ENCODE measurements at places on chromosomes 7 and 10. TPM values are rescaled to one million over a fixed set of nuclear protein-coding genes. Genes with fewer than 3 reads are reported as not detected.

Gene ZNF138
- 3.7 TPM for total RNA-seq

Gene PNLIPRP1
- not detected for total RNA-seq

Gene STEAP1B
- 0.63 TPM for total RNA-seq

Gene AP1S1
- total RNA-seq, result 187 TPM

Gene PDZD8
- total RNA-seq, result 14.4 TPM

Gene JCAD
- total RNA-seq, result 0.35 TPM

Gene OR2A12
- not detected for total RNA-seq

Gene SFRP4
- not detected for total RNA-seq

All from airway epithelial cell (primary cell).